ENCODE measurements at places on chromosomes 13 and 19.

DNA sequence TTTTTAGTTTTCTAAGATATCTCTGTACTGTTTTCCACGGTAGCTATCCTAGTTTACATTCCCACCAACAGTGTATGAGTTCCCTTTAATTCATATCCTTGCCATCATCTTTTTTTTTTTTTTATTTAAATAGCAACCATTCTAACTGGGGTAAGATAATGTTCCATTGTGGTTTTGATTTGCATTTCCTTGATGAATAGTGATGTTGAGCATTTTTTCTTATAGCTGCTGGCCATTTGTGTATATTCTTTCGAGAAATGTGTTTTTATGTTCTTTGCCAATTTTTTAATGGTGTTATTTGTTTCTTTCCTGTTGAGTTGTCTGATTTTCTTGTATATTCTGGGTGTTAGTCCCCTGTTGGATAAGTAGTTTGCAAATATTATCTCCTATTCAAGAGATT, 454.8 kb downstream of the DACH1 start:
- no peak for DNase-seq

GRCh38 chr13:94224670-94225069, 254.8 kb downstream of the DCT start:
- no peak for DNase-seq

- no peak for DNase-seq
These were observed 11.6 kb upstream of the FPR3 start for GRCh38 chr19:51783372-51783771.

DNA sequence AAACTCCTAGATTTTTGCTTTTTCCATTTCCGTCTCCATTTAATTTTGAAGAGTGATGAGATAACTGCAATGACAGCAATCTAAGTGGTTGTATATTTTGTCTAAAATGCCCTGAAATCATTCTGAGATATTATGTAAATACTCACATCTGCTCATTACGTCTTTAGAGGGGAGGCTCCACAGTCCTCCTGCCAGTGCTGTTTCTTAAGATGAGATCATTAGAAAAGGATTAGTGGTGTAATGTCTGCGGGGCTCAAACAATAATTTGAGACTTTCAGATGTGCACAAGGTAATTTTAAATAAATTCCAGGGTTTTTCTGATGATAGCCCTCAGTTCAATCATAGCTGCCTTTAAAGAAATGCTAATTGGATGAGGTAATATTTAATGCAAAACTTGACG, 437.9 kb downstream of the FOXO1 start:
- no peak for DNase-seq

DNA sequence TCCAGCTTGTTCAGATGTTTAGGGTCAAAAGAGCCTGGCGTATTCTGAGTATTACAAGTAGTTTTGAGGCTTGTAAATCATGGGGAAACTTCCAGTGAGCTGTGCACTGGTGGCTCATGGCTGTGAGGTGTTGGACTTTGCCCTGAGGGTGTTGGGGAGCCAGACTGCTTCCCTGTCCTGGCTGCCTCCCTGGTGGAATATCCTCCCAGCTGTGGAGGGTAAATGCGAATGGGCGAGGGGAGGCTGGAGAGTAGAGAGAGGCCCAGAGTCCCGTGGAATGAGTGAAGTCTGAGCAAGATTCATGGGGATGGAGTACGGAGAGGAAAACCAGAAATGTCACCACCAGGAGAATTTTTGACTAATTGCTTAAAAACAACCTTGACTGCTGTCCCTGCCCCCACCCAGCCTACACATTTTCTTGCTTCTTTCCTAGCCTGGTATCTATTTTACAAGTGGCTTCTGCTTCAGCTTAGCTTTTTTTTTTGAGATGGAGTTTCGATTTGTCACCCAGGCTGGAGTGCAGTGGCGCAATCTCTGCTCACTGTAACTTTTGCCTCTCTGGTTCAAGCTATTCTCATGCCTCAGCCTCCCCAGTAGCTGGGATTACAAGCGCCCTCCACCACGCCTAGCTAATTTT, 3.7 kb downstream of the SNRPA start:
- no peak for DNase-seq

DNA sequence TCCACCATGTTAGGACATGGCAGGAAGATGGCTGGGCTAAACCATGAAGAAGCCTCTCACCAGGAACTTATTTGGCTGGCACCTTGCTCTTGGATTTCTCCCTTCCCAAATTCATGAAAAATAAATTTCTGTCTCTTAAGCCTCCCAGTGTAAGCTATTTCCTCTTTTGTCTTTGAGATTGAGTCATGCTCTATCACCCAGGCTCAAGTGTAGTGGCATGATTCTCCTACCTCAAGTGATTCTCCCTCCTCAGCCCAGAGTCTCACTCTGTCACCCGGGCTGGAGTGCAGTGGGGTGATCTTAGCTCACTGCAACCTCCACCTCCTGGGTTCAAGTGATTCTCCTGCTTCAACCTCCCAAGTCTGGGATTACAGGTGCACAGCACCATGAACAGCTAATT, 12.6 kb downstream of the ZNF888 start:
- DNase-seq, result no peak

GRCh38 chr19:46860125-46860845, 512 bp upstream of the ARHGAP35 start:
- peak; percentile 97 for DNase-seq

DNA sequence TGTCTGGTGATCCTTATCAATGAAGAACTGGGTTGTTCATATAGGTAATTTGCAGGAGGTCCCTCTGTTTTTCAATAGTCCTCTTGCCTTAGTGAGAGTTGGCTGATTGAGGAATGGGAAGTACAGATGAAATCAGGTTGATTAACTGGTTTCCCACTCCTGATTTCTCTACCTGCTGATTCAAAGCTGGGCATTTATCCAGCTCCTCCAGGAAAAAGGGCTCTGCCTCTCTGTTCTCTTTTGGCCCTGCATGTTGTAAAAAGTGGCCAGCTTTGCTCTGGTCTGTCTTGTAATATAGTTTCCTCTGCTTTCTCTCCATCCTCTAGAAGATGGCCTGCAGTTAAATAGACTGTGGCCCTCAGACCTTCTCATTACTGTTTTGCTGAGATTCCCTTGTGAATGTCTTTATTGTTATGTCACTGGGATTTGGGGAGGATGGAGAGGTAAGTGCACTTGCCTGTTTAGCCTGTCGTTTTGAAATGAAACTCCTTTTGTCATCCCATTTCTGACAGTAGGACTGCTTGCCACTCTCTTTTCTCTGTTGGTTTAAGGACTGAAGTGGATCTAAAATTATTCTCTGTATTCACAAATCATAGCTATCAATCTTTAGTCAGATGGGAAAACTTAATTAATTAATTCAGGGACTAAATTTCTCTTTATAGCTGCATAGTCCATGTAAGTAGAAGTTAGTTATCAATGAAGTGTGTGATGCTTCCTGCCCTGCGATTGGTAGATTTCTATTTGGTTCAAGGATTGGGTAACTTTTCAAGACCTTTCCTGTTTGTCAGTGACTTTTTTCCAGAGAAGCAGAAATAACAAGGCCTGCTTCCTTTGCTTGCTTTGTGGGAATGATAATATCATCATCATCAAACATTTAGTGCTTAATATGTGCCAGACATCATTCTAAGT, 28.5 kb downstream of the GARRE1 start:
- DNase-seq, result no peak

DNA sequence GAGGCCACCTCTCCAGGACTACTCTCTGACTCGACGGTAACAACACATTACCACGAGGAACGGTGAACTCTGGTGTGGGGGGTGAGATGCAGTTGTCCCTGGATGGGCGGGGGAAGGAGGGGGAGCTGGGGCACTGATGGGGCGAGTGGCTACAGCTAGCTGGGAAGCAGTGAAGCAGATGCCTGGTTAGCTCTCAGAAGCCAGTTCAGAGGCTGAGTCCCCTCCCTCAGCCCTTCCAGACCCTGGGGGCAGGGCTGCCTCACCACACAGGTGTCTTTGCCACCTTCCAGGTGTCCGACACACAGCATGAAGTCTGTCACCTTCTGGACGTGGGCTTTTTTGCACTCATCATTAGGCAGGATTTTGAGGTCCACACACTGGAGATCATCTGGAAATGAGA, 4.0 kb downstream of the KLK1 start:
- DNase-seq, result no peak

DNA sequence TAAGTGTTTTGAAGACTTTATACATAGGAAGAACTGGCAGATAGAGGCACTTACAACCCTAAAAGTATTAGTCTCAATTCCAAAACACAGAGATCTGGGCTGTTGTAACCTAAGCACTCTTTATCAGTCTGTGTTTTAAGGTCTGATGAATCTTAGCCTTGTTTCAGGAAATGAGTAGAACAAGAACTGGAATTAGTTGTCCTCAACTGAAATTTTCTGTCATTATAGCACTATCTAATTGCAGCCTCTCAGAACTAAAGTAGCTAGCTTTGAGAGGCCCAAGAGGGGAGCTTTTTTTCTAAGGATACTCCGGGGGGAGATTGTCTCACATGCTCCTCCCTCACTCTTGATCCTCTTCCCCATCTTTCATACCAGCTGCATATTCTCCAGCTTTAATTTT, 13.1 kb downstream of the HNRNPM start:
- no peak for DNase-seq

GRCh38 chr19:5753743-5754142, 30.8 kb downstream of the PRR22 start:
- DNase-seq, result no peak

DNA sequence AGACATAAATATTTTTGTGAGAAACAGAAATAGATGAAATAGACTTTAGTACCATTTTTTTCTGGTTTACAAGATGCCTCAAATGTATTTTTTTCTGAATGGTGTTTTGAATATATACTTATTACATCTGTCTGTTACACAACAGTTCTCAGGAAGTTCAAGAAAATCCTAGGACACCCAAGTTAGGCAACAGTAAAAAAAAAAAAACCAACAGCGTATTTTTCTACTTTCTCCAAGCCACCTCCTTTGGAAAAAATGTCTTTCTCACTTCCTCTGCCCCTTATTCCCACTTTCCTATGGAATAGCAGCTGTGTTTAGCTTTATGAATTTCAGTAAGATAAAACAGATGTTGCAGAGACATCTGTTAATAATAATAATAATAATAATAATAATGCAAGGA, 489.6 kb upstream of the KLF12 start:
- no peak for DNase-seq

- DNase-seq, result no peak
These were observed 3.4 kb upstream of the RPS11 start for GRCh38 chr19:49492573-49493405.

- DNase-seq, result no peak
These were observed 42.9 kb downstream of the WASF3 start for GRCh38 chr13:26600343-26600742.

DNA sequence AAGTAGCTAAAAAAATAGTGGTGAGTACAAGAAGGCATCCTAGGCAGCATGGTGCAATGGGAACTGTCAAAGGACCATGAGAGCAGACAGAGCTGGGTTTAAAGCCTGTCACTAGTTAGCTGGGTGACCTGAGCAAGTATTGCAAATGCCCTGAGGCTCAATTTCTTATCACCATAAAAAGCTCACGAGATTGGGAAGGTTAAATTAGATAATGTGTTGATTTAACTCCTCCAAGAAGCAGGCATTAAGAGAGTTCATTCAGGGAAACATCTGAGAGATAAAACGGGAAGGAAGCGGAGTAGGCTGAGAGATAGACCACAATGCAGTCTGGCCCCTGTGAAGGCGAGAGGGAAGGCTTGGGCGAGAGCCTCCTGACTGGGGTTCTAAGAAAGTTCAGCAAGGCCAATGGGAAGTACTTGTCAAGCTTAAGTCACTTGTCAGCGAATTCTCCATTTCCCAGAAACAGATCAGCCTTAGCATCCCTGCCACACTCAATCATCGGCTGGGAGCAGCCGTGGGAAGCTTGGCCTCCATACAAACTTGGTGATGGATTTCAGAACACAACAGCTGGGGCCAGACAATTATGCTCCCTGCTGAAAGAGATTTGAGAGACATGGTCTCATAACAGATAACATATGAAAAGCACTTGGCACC, 105.5 kb downstream of the POU4F1 start:
- DNase-seq, result no peak

GRCh38 chr13:46615888-46616531, 63.0 kb downstream of the LRCH1 start:
- no peak for DNase-seq

- no peak for DNase-seq
These were observed 40.5 kb downstream of the GATAD2A start for GRCh38 chr19:19445911-19446361.

- no peak for DNase-seq
These were observed 132.1 kb downstream of the RGCC start for GRCh38 chr13:41589434-41589833.

- DNase-seq, result no peak
These were observed 107.1 kb upstream of the UQCRFS1 start for GRCh38 chr19:29320086-29320485.

GRCh38 chr13:78709028-78709427, 50.1 kb upstream of the OBI1 start:
- no peak for DNase-seq

DNA sequence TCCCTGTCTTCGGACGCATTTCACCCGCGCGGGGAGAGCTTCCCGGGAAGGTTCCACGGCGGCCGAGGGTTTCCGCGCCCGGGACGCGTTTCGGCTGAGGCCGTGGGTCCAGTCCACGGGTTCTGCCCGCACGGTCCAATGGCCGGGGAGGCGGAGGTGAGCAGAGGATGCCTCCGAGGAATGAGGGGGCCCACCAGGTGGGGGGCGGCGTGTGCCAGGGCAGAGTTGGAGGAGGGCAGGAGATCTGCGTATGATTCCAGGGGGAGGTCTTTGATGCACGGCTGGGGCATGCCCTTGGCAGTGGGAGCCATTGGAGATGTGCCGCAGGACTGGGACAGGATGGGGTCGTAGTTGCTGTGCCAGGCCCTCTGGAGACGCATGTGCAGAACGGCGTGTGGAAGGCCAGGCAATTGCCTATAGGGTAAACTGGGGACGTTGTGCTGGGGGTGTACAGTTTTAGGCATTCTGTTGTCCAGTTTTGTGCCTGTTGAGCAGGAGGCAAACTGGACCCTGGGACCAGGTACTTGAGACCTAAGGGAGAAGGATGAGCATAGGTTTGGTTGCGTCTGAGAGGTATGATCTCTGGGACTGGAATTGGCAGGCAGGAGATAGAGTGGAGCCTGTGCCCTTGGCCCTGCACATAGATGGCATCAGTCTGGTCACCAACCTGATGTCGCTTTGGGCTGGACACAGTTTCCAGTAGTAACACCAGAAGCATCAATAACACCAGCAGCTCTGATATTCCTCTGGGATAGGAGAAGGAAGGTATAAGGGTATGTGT, 751 bp downstream of the ZNF584 start:
- DNase-seq, result no peak

DNA sequence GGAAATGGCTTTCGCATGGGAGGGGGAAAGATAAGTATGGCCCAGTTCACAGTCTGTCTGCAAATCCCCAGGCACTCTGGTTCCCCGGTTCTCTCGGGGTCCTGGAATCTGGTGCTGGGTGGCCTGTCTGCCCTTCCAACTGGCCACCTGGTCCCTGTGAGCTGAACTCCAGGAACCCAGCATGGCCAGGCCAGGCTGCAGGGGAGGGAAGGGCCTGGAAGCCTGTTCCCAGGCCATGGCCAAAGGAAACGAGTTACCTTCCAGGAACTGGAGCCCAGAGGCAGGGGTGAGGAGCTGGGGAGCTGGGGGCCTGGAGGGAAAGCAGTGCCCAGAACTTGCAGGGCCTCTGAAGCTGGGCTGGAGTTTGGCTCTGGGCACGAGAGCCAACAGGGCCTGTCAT, 19.1 kb upstream of the PNMA8C start:
- DNase-seq, result no peak

GRCh38 chr19:39996218-39996810, 546 bp upstream of the ZNF546 start:
- DNase-seq, result peak; percentile 3

- no peak for DNase-seq
These were observed 215.1 kb downstream of the RBM26 start for GRCh38 chr13:79190932-79191331.
